ENCODE measurements at places on chromosomes 1 and 21.
A peak's percentile ranks its signal among the peaks of the same experiment; 100 is the strongest.

DNA sequence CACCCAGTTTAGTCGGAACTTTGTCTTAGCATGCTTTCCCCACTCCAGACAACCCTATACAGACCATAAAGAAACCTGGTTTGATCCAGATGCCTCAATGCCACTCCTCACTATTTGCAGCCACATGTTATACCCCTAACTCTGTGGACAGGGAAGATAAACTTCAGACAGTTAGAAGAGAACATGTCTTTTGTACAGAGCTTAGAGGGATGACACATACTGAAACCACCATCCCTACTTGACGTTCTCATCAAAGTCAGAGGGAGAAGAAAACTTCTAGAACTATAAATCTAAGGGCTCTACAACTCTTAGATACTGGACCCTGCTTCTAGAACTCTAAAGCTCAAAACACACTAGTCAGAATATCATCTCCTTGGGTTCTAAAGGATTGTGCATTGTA lies 3.7 kb downstream of the SYT6 start:
- no peak for DNase-seq

DNA sequence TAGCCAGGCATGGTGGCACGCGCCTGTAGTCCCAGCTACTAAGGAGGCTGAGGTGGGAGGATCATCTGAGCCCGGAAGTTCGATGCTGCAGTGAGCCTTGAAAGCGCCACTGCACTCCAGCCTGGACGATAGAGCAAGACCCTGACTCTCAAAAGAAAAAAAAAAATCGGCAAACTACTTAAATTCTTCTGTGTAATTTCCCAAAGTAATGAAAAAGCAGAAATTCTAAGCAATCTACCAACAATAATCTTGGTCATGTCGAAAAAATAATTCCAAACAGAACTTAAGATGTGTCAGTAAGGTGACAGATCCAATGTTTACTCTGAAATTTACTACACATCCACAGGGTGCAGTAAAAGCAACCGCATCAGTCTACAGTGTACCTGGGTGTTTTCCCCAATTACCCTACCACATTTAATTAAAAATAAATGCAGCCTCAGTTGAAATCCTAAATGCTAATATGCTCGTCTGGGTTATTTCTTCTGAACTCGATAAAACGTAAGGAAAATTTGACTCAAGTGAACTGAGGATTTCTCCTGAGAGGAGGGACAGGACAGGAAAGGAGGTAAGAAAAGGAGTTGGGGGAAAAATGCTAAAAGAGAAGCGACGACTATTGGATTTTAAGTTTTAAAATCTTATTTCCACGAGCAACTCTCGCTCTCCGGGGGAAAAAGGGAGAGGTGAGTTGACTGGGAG lies 801 bp downstream of the EPRS1 start:
- DNase-seq, result no peak

GRCh38 chr1:24263746-24264145 lies 55.4 kb upstream of the GRHL3 start:
- DNase-seq, result no peak

DNA sequence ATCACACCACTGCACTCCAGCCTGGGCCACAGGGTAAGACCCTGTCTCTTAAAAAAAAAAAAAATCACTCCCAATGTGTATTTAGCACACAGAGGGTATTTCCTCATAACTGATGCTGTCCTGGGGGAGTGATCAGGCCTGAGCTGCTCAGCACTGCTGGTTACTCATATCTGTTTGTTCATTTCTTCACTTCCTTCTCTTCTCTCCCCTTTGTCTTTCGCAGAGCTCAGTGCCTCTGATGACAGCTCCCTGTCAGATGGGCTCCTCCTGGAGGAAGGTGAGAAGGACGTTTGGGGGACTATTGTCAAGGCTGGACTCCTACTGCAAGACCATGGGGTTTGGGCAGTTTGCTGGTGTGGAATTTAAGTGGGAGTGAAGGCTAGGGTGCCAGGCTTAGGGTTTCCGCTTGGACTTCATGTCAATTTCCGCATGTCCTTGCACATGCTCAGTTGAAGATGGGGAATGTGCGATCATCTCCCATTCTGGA lies 13.0 kb downstream of the INAVA start:
- DNase-seq, result no peak

DNA sequence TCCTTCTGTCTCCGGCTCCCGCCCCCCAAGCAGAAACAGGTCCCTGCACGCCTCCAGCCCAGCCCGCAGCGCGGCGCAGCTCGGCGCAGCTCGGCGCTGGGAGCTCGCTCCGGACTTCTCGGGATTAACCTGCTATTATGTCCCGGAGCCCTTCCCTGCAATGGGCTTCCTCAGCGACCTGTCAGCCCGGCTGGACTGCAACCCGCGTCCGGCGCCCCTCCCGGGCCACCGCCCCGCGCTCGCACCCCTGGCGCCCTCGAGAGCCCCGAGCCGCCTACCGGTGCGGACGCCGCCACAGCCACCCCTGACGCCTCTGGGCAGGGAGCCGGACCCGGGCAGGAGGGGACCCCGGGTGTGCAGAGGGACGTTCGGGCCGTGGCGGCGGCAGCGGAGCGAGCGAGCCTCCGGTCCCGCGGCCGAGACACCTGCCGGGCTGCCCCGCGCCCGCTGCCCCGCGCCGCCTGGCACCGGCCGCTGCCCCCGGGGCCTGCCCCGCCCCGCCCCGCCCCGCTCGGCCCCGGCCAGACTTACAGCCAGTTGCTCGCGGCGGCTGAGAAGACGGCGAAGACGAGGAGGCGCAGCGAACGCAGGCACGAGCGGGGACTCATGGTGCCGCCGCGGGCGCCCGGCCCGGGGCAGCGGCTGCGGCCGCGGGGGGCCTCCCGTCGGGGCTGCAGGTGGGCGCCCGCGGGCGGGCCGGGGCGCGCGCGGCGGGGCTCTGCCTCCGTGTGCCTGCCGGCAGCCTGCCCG lies 407 bp downstream of the WNT4 start:
- no peak for DNase-seq

GRCh38 chr1:234989019-234989418 lies 139.6 kb downstream of the TOMM20 start:
- DNase-seq, result no peak

DNA sequence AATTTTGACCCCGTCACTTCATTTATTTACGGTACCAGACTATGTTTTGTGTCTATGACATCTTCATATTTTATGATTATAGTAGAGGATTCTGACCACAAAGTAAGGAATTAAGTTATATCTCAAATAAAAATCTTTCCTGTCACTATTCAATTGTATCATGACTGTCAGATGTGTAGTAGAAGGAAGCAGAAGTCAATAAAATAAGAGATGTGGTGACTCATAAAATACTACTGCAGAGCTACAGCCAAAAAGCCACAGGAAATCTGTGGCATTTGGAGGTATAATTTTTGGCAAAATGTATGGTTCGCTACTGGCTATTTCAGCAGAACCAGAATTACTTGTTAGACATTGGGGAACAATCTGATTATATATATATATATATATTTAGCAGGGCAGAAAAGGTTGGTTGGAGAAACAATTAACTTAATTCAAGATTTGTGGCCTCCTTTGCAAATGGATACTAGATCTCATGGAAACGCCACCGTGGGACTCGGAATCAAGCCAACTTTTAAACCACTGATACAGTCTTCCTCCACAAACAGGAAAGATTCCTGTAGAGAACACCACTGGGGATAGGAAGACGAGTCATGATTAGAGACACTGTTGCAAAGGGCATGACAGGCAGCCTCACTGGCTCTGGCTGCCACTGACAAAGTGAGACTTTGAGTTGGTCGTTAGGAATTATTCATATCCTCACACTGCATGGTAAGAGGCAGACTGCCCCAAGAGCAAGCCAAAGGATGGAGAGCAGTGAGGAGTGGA lies 5.1 kb downstream of the FCRL2 start:
- DNase-seq, result no peak

- DNase-seq, result no peak
These were observed 11.7 kb downstream of the CNIH4 start for GRCh38 chr1:224368409-224368808.

GRCh38 chr21:34263629-34264028 lies 100.2 kb upstream of the KCNE2 start:
- DNase-seq, result no peak

DNA sequence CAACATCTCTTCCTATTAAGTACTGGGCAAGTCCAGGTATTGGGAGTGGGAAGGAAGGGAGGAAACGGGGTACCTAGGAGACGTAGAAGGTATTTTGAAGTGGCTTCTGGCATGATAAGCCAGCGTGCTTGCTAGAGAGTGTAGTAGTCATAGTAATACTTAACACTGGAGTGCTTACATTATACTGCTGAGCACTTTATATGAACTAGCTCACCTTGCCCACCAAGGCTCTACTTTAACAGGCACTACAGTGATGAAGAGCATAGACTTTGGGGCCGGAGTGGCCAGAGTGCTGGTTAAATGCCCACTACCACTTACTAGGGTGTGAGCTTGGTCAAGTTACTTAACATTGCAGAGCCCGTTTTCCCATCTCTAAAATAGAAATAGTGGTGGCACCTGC lies 61.7 kb downstream of the ACP6 start:
- DNase-seq, result no peak

GRCh38 chr1:198865319-198865718 lies 226.5 kb downstream of the PTPRC start:
- DNase-seq, result no peak

- no peak for DNase-seq
These were observed 23.7 kb downstream of the UCK2 start for GRCh38 chr1:165851034-165851658.

- no peak for DNase-seq
These were observed 199.6 kb downstream of the DPYD start for GRCh38 chr1:97721221-97721620.

DNA sequence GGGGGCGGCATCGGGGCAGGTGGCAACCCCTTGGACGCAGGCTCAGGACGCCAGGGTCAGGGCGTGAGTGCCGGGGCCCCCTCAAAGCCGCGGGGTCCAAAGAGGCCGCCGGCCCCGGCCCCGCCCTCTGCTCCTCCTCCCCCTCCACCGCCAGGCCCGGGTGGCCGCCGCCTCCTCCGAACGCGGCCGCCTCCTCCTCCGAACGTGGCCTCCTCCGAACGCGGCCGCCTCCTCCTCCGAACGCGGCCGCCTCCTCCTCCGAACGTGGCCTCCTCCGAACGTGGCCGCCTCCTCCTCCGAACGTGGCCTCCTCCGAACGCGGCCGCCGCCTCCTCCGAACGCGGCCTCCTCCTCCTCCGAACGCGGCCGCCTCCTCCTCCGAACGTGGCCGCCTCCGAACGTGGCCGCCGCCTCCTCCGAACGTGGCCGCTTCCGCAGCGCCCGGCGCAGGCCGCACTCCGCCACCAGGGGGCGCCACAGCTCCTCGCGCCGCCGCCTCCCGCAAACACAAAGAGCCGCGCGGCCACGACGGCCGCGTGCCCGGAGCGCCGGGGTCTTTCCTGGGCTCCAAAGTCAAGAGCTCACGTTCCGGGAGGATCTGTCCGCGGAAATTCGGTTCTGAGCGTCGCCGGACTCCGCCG lies 19.3 kb upstream of the SAMD11 start:
- peak; percentile 62 for DNase-seq

GRCh38 chr1:244159646-244160045 lies 108.6 kb downstream of the ZBTB18 start:
- DNase-seq, result no peak

DNA sequence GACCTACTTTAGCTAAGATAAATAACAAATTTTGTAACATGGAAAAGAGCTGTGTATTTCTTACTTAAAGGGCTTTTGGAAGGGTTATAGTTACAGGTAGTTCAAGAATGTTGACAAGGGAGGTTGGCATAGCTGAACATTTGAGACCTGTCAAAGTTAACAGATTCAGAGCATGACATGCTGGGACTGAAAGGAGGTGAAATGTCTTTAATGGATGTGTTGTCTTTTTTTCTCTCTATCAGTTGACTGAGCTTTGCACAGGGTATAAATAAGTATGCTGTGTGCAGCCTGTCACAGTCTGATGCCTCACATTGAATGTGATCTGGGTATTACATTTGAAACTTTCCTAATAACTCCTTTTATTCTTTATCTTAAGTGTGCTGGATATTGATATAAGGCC lies 411.9 kb upstream of the ZP4 start:
- no peak for DNase-seq

DNA sequence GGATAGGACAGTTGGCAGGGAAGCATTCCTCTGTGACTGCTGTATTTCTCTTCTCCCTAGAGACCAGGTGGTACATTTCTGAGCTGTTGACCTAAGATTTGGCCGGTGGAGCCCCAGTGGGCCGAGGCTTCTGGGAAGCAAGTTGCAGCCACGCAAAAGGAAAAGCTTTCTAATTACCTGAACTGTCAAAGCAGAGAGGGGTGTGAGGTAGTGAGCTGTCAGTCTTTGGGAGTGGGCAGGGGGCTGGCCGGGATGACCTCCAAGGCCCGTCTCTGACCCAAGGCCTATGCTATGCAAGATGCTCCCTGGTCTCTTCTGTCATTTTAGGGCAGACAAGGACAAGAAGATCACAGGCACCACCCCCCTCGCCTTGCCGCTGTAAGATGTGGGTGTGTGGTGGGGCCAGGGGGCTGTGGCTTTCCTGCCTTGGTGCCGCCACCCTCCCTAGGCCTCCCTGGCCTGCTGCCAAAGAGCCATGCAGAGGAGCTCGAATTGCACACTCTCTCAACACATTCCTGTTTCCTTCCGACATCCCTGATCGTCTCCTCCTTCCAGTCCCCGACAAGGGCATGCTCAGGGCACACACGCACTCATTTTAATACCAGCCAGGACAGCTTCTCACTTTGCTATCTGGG lies 7.7 kb downstream of the PADI1 start:
- peak; percentile 41 for DNase-seq

DNA sequence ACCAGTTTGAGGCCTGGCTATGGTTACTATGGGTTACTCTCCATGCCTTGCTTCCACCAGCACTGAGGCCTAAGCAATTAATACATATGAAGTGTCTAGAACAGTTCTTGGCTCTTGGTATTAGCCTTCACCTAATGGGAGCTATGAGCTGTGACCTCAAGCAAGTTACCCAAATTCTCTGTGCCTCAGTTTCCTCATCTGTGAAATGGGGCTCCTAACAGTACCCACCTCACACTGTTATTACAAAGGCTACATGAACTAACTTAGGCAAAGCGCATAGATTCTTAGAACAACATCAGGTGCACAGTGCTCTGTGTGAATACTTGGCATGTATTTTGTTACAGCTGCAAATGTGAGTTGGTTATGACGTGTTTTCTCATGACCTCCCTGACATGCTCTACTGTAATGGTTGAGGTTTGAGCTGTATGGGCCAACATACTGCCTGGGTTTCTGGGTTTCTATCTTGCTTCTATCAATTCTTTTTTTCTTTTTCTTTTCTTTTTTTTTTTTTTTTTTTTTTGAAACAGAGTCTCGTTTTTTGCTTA lies 26.5 kb downstream of the CDCP2 start:
- DNase-seq, result no peak

- DNase-seq, result no peak
These were observed 392.3 kb upstream of the PKN2 start for GRCh38 chr1:88291611-88292354.

GRCh38 chr1:104636581-104636980 lies 886.9 kb downstream of the AMY1C start:
- no peak for DNase-seq

GRCh38 chr1:59692591-59692990 lies 122.2 kb upstream of the HOOK1 start:
- DNase-seq, result no peak

- DNase-seq, result no peak
These were observed 66.6 kb upstream of the IPO9 start for GRCh38 chr1:201762381-201762780.

Measured in effector memory CD4-positive, alpha-beta T cell (primary cell).